Endodermal cell (in vitro differentiated cells): ENCODE measurements at places on chromosomes 4 and X. TPM values are rescaled to one million over a fixed set of nuclear protein-coding genes. Genes with fewer than 3 reads are reported as not detected.

- DNase-seq = no peak
These were observed 19.7 kb upstream of the ACSL1 start for GRCh38 chr4:184845367-184846021.

- DNase-seq = no peak
These were observed 489.2 kb upstream of the CTSO start for GRCh38 chr4:156442912-156443311.

GRCh38 chr4:1813915-1814314 is 20.8 kb downstream of the FGFR3 start:
- no peak for DNase-seq

DNA sequence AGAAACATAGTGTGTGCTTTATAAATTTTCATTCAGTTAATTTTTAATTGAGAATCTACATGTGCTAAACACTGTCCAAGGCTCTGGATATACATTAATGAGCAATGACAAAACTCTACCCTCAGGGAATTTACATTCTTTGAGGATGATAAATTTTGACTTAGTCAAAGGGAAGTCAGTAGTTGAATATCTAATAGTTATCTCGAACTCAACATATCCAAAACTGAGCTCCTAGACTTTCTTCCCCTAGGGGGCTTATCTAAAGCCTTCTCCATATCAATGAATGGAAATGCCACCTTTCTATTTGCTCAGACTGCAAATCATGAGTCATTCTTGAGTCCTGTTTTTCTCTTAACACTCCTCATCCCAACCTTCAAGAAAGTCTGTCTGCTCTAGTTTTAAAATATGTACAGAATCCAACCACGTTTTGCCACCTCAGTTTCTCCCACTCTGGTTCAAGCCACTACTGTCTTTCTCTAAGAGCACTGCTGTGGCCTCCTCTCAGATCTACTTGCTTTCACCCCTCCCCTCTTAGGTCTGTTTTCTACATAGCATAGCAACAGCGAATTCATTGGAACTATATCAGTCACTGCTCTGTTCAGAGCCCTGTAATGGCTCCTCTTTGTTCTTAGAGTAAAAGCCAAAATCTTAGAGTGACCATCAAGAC is 9.5 kb downstream of the PARM1 start:
- no peak for DNase-seq

GRCh38 chr4:110003401-110004187 is 90.9 kb downstream of the EGF start:
- DNase-seq = no peak

Gene FGFR3
- 104 and 125 TPM in 2 replicates for total RNA-seq

Gene MAGEA1
- not detected in 3 replicates for total RNA-seq

DNA sequence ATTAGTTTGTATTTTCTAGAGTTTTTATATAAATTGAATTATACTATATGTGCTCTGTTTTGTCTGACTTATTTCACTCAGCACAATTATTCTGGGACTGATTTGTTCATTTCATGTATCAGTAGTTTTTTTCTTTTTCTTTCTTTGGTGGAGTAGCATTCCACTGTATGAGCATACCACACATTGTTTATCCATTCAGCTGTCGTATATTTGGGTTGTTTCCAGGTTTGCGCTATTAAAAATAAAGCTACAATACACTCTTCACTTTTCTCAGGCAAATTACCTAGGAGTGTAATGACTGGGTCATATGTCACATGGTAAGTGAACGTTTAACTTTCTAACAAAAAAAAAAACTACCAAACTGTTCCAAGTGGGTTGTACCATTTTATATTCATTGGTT is 9.6 kb upstream of the OTUD4 start:
- DNase-seq = no peak

Gene PRDM8
- not detected in 3 replicates for total RNA-seq

DNA sequence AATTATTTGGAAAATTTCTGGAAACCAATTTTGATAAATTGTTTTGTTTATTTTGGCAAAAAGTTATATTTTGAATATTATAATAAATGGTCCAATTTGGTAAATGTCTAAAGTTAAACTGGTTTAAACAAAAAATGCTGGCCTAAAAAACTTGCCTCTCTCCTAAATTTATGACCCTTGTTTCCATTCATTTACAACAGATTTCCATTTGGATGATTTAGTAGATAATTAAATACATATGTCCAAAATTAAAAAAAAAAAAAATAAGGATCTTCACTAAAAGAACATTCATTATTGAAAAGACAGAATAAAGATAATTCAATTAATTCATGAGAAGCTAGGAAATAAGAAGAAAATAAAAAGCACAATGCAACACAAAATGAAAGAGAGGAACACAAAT is 449.5 kb downstream of the SPRY1 start:
- DNase-seq = no peak

Gene CCKAR
- not detected in 3 replicates for total RNA-seq

DNA sequence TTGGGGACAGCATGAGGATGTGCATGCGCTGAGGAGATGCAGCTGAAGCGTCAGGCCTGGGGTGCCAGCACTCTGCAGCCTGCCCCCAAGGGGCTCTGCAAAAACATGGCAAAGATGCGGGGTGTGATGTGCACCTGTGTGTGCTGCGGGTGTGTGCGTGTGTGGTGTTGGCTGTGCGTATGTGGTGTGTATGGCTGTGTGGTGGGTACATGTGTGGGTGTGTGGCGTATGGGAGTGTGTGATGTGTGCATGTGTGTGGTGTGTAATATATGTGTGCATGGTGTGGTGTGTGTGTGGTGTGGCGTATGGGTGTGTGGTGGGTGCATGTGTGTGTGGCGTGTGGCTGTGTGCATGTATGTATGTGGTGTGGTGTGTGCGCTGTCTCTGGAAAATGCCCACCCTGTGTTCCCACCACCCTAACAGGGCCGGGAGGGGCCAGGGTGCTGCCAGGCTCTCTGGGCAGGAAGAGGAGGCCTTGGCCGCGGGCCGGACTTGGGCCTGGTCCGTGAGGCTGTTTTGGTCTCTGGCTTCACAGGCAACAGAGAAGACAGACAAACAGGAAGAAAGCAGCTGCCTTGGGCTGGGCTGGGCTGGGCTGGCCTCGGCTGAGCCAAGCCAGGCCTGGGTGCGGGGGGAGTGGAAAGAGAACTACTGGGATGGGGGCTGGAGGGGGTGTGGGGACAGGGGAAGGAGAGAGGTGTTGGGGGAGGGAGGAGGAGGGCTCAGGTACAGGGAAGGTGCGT is 1.1 kb upstream of the AVPR2 start:
- DNase-seq = peak; percentile 54

Gene INPP4B
- total RNA-seq = 0.66 to 1.7 TPM (median 1.4 TPM) in 3 replicates

GRCh38 chr4:120557372-120557771 is 365.2 kb downstream of the PRDM5 start:
- DNase-seq = no peak

- no peak for DNase-seq
These were observed 54.9 kb downstream of the CEP135 start for GRCh38 chr4:56003606-56004005.

Gene CXCL9
- not detected in 2 replicates for total RNA-seq

Gene AMOT
- 59.8 and 68.9 TPM in 2 replicates for total RNA-seq

DNA sequence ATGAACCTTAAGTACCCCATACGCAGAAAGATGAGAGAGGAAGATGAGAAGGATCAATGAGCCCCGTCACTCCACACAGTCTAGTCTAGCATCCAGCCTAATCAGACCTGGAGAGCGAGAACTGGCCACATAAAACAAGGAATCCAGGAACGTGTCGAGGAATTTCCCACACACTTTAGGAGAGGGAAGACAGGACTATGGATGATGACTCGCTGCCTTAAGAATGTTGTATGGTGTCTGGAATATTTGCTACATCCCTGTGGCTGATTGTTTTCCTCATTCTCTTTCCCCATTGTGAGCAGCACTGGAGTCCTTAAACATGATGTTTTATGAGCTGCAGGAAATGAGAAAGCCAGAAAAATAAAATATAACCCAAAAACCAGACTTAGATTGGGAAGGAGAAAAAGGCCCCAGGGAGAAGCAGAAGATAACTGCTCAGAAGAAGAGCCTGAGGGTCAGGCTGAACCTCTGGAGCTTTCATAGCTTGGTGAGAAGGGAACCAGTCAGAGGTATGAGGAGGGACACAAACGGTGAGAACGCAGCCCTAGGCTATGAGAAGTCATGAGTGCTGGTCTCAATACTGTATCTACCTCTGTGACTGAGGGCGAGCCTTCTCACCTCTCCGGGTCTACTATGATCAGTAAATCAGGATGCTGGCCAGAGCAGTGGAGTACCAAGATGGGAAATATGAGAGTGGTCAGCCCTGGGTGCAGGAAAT is 139.5 kb upstream of the NOCT start:
- DNase-seq = no peak

- DNase-seq = no peak
These were observed 715.7 kb upstream of the HTR2C start for GRCh38 chrX:113868177-113868576.

DNA sequence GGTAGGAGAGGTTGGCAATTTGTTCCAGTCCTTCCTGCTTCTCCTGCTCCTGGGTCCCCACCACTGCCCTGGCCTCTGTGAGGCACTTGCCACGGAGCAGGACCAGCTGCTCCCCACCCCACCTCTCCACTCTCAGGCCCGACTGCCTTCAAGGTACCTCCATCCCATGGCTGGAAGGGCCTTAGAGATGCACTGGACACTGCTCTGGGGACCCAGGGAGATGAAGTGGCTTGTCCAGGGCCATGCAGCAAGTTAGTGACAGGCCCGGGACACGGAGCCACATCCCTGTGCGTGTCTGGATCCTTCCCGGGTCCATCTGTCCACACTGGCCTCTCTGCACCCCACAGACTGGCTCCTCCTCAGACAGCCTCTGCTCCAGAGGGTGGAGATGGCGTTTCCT is 105.3 kb downstream of the CPZ start:
- peak; percentile 17 for DNase-seq

Gene ZIC3
- 115 to 145 TPM (median 129 TPM) in 3 replicates for total RNA-seq

Gene RTL3
- not detected in 3 replicates for total RNA-seq

DNA sequence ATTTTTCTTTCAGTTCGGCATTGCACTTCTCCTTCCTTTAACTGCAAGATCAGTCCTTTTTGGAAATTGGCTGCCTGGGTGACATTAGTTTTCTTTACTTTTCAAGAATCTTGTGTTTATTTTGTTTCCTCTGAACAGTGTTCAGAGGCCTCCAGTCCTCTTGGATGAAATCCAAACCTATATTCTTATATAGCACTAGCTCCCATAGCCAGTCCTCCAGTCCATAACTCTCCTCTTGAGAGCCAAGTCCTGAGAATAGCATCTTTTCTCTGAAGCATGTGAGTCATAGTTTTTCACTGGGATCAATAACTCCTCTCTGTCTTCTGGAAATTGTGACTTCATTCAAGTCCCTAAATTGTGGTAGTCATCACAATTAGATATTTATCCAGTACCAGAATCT is 357.5 kb downstream of the RAPGEF2 start:
- DNase-seq = no peak

DNA sequence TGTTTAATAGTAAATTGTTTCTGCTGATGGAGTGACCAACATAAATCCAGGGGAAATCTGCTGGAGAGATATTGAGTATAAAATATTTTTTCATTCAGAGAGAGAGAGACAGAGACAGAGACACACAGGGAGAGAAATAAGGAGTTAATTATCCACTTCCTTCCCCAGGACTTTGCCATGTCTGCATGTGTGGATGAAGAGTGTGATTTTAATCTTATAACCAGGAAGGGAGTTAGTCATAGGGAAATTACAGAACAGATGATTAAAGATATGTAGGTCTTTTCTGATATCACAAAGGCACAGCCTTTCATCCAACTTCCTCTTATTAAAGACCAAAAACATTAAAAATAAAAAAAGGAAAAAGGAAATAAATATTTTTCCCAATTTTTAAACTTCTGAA is 526.3 kb downstream of the SPRY1 start:
- DNase-seq = no peak

- DNase-seq = no peak
These were observed 196.7 kb downstream of the ZNF330 start for GRCh38 chr4:141417387-141417786.

Gene CLGN
- total RNA-seq = 4.6 and 4.7 TPM in 2 replicates

DNA sequence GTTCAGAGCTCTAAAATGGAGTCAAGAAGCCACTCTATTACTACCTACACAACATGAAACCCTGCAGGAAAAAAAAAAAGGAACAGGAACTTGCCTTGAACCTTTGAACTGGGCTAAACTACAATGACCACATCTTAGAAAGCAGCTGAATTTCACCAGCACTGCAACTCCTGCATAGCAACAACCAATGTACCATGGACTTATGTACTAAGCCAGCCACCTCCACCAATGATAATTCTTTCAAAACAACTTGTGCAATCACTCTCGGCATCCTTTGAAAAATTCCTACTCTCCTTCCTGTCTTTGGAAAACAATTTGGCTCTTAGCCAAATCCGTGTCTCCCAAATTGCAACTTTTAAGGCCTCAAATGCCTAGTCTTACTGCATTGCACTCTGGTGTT is 26.8 kb upstream of the FMR1 start:
- no peak for DNase-seq

Gene SERTM2
- total RNA-seq = 0.40 and 0.61 TPM in 2 replicates

DNA sequence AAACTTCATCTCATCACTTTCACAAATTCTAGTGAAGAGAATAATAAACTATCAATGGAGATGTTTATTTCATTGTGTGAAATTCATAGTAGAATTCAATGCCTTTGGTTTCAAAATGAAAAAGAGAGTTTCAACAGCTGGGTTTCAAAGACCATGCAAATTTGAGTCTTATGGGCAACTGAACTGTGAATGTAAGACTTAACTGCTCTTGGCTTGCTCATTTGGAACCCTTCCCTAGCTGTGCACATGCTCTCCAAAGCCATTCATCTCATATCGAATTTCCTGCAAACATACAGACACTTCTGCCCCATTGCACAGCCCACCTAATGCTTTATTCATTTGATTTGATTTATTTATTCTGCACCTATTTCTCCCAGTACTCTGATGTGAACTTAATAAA is 154.5 kb downstream of the GRXCR1 start:
- DNase-seq = no peak

DNA sequence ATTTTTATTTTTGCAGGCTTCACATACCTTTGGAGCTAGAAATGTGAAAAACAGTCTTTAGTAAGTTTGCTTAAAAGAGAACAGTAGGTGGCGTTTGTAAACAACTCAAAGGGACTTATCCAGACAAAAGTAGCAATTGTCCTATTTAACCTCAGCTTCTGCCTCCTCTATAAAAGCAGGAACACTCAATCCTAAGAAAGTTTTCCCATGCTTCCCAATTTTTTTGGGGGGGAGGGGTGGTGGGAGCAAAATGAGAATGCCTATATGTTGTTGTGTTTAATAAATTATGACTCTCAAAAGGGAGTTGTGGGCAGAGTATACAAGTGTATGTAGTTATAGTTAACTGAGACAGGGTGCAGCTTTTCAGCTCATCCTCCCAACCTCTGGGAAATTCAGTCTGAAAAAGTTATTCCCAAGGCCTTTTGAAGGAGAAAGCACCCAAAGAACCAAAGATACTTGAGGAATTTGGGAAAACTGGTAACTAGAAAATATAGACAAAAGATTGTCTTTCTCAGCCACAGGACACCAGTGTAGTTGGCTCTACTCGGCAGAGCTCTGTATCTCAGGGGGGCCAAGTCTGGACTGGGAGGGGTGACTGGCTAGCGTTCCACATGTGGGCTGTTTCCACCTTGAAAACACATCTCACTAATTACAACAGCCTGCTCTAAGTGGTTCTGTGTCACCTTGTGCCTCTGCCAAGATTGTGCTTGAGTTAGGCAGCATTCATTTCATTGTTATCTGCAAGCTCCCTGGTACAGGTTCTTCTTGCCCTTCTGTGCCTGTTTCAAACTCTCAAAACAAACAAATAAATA is 2.8 kb downstream of the SFRP2 start:
- peak; percentile 53 for DNase-seq

Gene ANXA10
- not detected in 3 replicates for total RNA-seq

GRCh38 chrX:13023979-13024378 is 20.4 kb downstream of the FAM9C start:
- DNase-seq = no peak

Gene CDK16
- 165 to 187 TPM (median 167 TPM) in 3 replicates for total RNA-seq

- DNase-seq = no peak
These were observed 38.8 kb upstream of the IGFBP7 start for GRCh38 chr4:57148831-57149505.
